ENCODE measurements at places on chromosomes 2 and 18. TPM values are rescaled to one million over a fixed set of nuclear protein-coding genes. Genes with fewer than 3 reads are reported as not detected.

EVX2 gene
- not detected for total RNA-seq

CFAP65 gene
- total RNA-seq: 0.10 TPM

MYO5B gene
- under 0.01 TPM for total RNA-seq

TM4SF20 gene
- not detected for total RNA-seq

ANKRD29 gene
- total RNA-seq: 0.52 TPM

POTEJ gene
- total RNA-seq: not detected

SLC11A1 gene
- total RNA-seq: 126 TPM

KCNF1 gene
- not detected for total RNA-seq

MROH2A gene
- total RNA-seq: not detected

WNT10A gene
- total RNA-seq: 1.5 TPM

PDE11A gene
- under 0.01 TPM for total RNA-seq

PLEKHH2 gene
- 2.3 TPM for total RNA-seq
